Pancreas (tissue), 10 donors: ENCODE measurements at places on chromosomes 13 and 19. TPM values are rescaled to one million over a fixed set of nuclear protein-coding genes. Genes with fewer than 3 reads are reported as not detected.

Gene SLC5A5
- total RNA-seq, result not detected

Gene SH2D3A
- total RNA-seq, result 19.6 TPM

Gene IL12RB1
- total RNA-seq, result 0.41 TPM

Gene FGF22
- not detected for total RNA-seq

Gene MIR17HG
- 2.3 TPM for total RNA-seq

DNA sequence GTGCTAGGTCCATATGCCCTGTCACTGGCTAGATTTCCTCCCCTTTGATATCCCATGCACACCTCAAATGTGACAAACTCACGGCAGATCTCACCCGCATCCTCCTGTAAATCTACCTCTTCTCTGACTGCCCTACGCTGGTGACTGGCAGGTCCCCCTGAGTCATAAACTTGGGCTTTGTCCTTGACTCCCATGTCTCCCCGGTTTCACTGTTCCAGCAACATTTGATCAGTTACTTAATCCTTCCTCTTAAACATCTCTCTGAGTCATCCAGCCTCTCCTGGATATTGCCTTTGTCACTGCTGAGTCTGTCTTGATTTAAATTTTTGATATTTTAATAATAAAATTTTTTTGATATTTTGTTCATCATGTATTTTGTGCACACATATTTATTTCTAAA lies 26.5 kb downstream of the FAM216B start:
- no peak overlapping the region for H3K4me3 ChIP-seq
- H3K27ac ChIP-seq, result no peak overlapping the region
- no peak for DNase-seq
- no peaks in the 10 kb centered on the region for H3K36me3 ChIP-seq

GRCh38 chr13:111881700-111882099 lies 185.2 kb upstream of the SOX1 start:
- no peaks in the 10 kb centered on the region for H3K27me3 ChIP-seq
- H3K4me1 ChIP-seq, result no peaks in the 10 kb centered on the region
- H3K27ac ChIP-seq, result no peak overlapping the region
- H3K36me3 ChIP-seq, result no peaks in the 10 kb centered on the region
- no peak for DNase-seq

DNA sequence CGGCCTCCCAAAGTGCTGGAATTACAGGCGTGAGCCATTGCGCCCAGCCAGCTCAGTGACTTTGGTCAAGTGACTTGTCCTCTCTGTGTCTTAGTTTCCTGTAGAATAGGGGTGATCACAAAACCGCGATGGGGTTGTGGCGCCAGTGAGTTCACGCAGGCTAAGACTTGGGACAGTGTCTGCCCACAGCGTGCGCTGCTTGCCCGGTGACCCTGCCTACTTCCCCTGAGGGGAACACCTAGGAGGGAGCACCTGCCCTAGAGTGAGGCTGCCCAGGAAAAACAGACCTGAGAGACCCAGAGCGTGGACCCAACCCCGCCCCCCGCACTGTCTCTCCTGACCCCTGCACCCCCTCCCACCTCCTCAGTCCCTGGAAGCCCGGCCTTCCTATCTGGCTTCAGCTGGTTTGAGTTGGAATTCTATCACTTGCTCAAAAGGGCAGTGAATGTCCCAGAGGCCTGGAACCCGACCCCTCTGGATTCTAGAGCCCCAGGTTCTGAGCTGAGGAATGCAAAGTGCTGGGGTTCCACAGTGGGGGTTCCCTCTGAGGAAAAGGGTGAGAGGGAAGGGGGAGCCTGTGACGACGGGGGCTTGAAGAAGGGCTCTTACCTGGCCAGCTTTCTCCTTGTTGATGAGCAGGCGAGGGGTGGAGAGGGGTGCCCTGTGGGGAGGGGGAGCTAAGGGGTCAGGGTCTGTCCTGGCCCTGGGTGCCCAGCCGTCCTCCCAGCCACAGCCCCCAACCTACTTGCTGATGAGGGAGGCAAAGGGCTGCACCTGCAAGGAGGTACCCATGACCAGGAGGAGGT lies 2.2 kb upstream of the RINL start:
- H3K36me3 ChIP-seq, result no peaks in the 10 kb centered on the region
- no peak for DNase-seq
- H3K27ac ChIP-seq, result no peak overlapping the region
- H3K27me3 ChIP-seq, result no peaks in the 10 kb centered on the region

DNA sequence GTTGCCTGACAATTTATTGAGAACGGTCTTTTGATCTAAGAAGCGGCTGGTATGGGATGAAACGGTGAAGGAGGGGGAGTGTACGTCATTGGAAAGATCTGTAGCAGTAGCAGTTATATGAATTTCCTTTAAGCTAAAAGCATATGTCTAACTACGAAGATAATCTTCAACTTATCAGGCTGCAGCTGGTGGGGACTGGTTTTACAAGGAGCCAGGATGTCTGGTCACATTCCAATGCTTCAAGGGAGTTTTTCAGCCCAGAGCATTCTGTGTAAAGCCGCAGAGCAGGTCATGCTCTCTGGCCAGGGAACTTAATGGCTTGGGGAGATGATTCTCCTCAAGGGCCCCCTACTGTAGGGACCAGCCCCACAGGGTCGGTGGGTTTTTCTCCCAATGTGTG lies 29.2 kb downstream of the CLEC4M start:
- H3K27me3 ChIP-seq, result peaks cover 7% of the 10 kb centered on the region
- no peaks in the 10 kb centered on the region for H3K4me1 ChIP-seq
- no peaks in the 10 kb centered on the region for H3K36me3 ChIP-seq
- DNase-seq, result no peak

DNA sequence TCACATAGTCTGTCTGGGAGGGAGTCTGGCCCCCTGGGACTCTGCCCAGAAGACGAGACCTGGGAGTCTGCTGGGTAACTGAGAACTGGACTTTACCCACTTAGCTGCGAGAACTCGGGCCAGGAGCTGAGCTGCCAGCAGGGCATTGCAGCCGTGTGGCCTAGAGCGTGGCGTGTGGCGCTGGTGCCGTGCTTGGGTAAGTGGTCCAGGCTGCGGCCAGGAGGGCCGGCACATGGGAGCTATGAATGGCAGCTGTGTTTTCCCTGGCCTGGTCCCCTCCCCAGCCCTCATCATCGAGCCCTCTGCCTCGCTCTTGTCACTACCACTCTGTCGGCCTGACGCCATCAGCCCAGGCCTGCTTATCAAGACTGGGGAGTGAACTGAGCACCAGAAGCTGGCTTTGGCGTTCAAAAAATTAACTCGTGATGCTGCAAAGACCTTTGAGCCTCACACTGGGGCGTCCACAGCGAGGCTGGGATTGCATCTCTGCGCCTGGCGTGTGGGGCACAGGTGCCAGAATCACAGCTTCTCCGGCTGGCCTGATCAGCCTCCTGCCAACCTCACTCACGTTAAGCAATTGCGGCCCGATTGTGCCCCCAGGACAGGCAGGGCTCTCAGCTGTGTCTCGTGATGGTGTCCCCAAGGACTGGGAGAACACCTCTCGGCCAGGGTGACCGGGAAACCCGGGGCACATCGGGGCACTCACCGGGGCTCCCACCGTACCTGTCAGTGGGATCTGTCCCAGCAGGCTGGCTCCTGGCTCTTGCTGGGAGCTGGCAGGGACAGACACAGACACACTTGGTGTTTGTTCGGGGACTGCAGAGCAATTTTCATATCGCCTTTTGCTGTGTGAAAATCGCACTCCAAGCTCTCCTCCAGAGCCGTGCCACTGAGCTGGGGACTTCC lies 85.9 kb downstream of the KDM4B start:
- H3K4me1 ChIP-seq, result no peaks in the 10 kb centered on the region
- no peak for DNase-seq
- peaks cover 6% of the 10 kb centered on the region for H3K36me3 ChIP-seq
- no peaks in the 10 kb centered on the region for H3K27me3 ChIP-seq

- H3K27ac ChIP-seq, result no peak overlapping the region
- DNase-seq, result no peak
- H3K4me3 ChIP-seq, result no peak overlapping the region
- no peaks in the 10 kb centered on the region for H3K27me3 ChIP-seq
- H3K4me1 ChIP-seq, result no peaks in the 10 kb centered on the region
Observed at GRCh38 chr13:89982407-89983095, 1364.9 kb upstream of the MIR17HG start.

- peaks cover 24% of the 10 kb centered on the region for H3K4me1 ChIP-seq
- H3K27me3 ChIP-seq, result no peaks in the 10 kb centered on the region
- DNase-seq, result no peak
- H3K27ac ChIP-seq, result no peak overlapping the region
- no peak overlapping the region for H3K4me3 ChIP-seq
- H3K36me3 ChIP-seq, result peaks cover 5% of the 10 kb centered on the region
Observed at GRCh38 chr19:40724855-40725254, 7.9 kb downstream of the ITPKC start.

DNA sequence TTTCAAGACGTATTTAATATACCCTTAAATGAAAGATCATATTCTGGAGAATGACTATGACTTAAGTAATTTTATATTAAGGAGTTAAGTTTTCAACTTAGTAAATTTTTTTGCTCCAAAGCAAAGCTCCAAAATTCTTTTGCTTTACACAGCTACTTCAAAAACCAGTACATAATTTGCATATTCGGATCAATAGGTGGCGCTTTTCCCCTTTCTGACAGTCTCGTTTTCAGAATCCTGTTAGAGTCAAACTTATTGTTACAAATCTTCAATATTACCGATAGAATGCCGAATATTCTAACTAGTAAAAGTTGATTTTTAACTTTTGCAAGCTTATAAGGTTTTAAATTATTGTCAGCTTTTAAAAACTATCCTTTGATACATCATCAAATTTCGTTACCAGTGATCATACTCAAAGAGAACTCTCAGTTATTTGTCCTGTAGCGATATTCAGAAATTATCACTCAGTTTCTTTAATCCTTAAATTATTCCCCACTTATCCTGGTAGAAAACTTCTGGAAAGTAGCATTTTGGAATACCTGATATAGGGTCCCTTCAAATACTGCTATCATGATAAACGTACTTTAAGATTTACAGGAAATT lies 852.7 kb upstream of the KLHL1 start:
- H3K27me3 ChIP-seq, result no peaks in the 10 kb centered on the region
- no peak for DNase-seq
- H3K36me3 ChIP-seq, result no peaks in the 10 kb centered on the region
- no peak overlapping the region for H3K27ac ChIP-seq

- peak; percentile 76 for DNase-seq
- H3K36me3 ChIP-seq, result no peaks in the 10 kb centered on the region
- H3K4me1 ChIP-seq, result no peaks in the 10 kb centered on the region
- H3K4me3 ChIP-seq, result no peak within 1 kb of the TSS
- H3K27ac ChIP-seq, result no peak within 1 kb of the TSS
- peaks cover 4% of the 10 kb centered on the region for H3K27me3 ChIP-seq
Observed at GRCh38 chr19:1000095-1000494, at the start of gene GRIN3B. Gene GRIN3B, plus strand, starts transcription at chr19:1000419. Its CDS starts 19 bp downstream, at chr19:1000438.

DNA sequence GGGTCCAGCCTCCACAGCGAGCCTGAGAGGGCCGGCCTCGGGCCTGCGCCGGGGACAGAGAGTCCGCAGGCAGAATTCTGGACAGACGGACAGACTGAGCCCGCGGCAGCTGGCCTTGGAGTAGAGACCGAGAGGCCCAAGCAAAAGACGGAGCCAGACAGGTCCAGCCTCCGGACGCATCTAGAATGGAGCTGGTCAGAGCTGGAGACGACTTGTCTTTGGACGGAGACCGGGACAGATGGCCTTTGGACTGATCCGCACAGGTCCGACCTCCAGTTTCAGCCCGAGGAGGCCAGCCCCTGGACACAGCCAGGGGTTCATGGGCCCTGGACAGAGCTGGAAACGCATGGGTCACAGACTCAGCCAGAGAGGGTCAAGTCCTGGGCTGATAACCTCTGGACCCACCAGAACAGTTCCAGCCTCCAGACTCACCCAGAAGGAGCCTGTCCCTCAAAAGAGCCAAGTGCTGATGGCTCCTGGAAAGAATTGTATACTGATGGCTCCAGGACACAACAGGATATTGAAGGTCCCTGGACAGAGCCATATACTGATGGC lies 490 bp downstream of the ITPKC start:
- peak overlapping the region; percentile 70 for H3K4me3 ChIP-seq
- no peaks in the 10 kb centered on the region for H3K36me3 ChIP-seq
- peak overlapping the region; percentile 95 for H3K27ac ChIP-seq

DNA sequence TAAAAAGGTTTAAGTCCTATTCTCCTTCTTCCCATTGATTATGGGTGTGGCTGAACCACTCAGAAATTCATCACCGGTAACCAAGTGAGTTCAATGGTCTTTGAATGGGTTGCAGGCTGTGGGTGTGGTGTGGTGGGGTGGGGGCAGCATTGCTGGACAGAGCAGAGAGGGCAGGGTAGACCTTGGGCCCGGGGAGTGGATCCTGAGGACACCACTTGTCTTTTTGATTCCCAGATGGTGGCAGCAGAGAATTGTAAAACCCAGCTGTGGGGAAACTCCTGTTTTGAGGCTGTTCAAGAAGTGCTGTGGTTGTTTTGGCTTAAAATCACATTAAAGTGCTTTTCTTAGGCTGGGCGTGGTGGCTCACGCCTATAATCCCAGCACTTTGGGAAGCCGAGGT lies 45.8 kb upstream of the RGCC start:
- DNase-seq, result no peak
- H3K4me1 ChIP-seq, result no peaks in the 10 kb centered on the region
- no peak overlapping the region for H3K27ac ChIP-seq
- no peaks in the 10 kb centered on the region for H3K27me3 ChIP-seq
- no peak overlapping the region for H3K4me3 ChIP-seq
